ENCODE measurements at places on chromosomes 4 and X.

GRCh38 chr4:42293967-42294813 is 103.1 kb upstream of the SHISA3 start:
- no peak for DNase-seq

GRCh38 chr4:8260656-8261111 is 8.9 kb upstream of the HTRA3 start:
- DNase-seq, result peak; percentile 79

DNA sequence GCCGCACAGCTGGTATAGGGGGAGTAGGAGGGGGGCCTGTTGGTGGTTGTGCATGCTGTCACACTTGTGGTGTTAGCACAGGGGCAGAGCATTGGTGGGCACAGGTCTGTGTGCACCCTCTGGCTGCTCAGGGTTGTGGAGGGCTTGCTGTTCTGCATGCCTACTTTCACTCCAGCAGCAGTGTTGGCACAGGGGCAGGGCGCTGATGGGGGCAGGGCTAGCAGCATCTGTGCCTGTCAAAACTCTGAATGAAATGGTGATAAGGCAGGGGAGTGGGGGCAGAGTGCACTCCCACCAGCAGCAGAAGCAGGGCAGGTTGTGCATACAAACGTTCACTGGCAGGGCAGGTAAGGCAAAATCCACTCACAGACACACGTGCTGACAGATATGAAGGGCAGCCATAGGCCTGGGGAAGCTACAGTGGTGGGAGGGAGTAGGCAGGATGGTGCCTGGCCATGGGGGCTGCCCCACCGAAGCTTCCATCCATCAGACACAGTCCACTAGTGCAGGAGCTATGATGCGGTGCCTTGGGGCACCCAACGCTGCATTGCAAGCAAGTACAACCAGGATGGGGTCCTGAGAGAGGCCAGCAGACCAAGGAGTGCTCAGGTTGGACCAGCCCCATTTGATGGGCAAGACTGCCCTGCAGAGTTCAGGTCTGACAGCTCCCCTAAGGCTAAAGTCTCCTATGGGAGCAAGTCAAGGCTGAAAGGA is 160.7 kb upstream of the SPANXC start:
- no peak for DNase-seq

DNA sequence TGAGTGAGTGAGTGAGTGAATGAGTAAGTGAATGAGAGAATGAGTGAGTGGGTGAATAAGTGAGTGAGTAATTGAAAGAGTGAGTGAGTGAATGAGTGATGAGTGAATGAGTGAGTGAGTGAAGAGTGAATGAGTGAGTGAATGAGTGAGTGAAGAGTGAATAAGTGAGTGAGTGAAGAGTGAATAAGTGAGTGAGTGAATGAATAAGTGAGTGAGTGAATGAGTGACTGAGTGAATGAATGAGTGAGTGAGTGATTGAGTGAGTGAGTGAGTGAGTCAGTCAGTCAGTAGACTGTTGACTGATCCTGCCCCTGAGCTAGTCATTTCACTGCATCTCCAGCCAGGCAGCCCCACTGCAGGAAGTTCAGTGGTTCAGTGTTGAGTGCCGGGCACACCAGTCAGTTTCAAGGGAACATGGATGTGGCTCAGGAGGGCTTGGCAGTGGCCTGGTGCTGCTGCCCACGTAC is 228.4 kb upstream of the PSAPL1 start:
- DNase-seq, result no peak

- DNase-seq, result no peak
These were observed 24.0 kb upstream of the SGMS2 start for GRCh38 chr4:107800706-107801105.

GRCh38 chrX:149302705-149303104 is 202.4 kb downstream of the IDS start:
- DNase-seq, result no peak

GRCh38 chr4:30122711-30123110 is 597.5 kb upstream of the PCDH7 start:
- DNase-seq, result no peak

DNA sequence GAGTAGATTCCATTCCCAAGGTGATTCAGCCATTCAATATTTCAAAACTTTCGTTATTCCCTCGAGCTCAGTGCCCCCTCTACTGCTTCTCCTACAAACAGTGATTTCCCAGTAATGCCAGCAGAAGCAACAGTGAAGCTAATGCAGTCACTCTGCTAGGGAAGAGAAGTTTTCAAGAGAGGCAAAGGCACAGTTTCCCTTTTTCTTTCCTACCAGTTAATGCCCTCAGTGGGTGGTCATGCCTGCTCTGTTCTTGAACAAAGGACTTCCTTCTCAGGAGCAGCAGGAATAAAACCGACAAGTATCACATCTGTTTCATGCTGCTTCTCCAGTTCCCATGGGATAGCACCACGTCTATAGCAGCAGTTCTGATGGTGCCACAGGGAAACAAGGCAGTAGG is 317.2 kb downstream of the TENM3 start:
- DNase-seq, result peak; percentile 53

All from fibroblast of upper back skin (primary cell).